ENCODE measurements at places on chromosomes 5 and 9.
A peak's percentile ranks its signal among the peaks of the same experiment; 100 is the strongest.

DNA sequence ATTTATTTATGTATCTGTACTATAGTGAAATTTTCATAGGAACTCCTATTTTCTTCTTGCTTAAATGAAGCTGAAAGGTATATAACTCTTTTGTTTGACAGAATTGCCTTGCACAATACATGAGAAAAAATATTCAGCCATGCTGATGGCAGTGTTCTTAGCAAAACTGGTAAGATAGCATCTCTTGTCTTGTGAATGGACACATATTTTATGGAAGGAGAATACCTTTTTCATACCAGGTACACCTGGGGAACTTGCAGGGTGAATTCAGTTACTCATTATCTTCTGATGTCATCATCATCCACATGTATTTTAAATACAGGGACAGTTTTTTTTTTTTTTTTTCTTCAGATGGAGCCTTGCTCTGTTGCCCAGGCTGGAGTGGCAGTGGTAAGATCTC, 49.4 kb downstream of the MAMDC2 start:
- no peak for DNase-seq

DNA sequence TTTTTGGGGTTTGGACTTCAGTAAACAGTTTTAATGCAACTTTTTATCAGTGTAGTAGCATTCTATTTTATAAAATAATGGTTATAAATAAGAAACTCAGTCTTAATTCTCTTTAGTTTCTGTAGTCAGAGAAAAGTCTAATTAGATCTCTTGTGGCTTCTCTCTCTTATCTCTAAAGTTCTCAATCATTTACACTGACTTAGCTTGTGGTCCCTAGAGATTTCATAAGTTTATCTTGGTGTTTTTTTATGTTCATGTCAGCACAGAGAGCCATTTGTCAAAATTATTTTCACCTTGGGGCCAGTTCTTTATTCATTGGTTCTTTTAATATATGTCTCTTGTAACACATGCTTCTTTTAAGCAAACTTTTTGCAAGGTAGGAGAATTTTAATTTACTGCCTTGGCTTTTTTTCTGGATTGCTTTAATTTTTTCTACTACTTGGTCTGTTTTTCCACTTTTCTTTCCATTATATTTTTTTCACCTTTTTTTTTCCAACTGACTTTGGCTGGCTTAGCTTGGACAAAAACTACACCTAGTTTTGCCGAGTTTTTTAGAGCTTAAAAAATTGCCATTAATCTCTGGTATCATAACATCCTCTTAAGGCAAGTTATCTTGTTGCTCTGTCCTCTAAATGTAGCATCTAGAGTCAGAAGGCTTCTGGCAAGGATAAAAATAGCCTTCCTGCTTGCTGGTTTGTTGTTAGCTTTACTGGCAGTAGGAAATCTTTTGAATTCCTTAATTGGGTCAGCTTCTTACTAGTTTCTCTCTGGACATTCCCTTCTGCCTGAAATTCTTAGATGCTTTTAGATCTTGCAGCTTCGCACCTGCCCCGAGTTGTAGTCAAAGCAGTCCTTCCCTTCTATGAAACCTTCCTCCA, 35.3 kb downstream of the CPEB4 start:
- no peak for DNase-seq

GRCh38 chr9:90033028-90033650, 428.3 kb downstream of the GADD45G start:
- DNase-seq: no peak

- DNase-seq: no peak
Measured at GRCh38 chr5:1282131-1282992, 12.5 kb downstream of the TERT start.

- no peak for DNase-seq
Measured at GRCh38 chr9:22047596-22047995, 38.5 kb upstream of the CDKN2B start.

DNA sequence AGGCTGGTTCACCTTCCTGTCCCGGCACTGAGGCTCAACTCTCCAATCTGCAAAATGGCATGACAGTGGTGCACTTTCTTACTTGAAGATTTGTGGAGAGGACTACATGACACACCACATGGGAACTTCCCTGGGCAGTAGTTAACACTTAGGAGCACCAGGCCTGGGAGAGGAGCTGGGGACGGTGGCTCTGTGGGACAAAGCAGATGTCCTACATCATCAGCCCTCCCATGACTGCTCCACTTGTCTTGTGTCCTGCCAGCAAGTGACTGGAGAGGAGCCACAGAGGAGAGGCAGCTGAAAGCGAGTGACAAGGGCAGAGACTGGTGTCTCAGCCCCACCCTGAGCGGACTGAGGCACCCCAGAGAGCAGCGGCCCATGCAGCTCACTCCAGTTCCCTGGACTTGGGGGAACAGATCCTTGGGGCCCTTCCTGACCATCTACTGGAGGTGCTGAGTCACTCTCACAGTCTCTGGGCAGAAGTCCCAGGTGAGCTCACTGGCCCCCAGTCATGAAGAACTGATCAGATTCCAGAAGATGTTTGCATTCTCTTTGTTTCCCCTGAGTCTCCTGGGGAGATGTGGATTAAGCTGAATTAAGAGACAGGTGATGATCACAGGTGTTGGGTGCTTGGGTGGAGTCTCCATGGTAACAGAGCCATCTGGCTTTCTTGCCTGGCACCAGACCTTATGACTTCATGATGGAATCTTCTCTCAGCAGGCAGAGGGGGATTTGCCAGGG, 13.2 kb upstream of the SLC25A48 start:
- DNase-seq: peak; percentile 66

GRCh38 chr5:168946363-168946762, 354.6 kb downstream of the SLIT3 start:
- no peak for DNase-seq

Measured in NCI-H510A (cell line).